NCI-H1436 (cell line): ENCODE measurements at places on chromosomes 11 and 22.

DNA sequence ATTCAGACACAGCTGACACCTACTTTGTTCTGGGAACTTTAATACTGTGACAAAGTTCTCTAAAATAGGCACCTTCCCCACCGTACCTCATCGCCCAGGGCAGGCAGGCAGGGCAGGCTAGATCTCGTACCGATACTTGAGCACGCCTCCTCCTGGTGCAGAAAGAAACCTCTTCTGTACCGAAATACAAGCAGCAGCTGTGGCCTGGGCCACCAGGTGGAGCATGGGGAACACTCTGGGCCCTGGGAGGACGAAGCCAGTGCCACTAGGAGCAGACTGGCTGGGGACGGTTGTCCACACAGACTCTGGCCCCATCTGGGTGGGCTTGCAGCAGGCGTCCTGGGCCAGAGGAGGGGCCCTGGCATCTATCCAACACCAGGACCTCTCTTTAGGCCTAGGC lies 12.8 kb downstream of the PMM1 start:
- no peak for DNase-seq

DNA sequence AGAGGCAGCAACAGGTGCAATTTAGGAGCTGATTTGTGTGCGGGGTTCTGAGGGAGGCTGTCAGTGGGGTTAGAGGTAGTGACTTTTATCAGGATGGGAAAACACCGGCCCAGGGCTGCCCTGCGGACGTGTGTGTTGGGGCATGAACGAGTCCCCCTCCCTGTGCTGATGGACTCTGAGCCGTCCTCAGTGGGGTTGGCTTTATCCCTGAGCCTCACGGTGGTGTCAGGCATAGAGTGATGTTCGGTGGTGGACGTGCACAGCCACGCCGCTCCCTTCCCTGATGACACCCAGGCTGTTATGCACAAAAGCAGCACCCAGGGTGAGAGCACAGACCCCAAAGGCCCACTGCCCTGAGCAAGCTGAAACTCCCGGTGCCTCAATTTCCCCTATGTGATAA lies 809.1 kb downstream of the BRD1 start:
- no peak for DNase-seq

DNA sequence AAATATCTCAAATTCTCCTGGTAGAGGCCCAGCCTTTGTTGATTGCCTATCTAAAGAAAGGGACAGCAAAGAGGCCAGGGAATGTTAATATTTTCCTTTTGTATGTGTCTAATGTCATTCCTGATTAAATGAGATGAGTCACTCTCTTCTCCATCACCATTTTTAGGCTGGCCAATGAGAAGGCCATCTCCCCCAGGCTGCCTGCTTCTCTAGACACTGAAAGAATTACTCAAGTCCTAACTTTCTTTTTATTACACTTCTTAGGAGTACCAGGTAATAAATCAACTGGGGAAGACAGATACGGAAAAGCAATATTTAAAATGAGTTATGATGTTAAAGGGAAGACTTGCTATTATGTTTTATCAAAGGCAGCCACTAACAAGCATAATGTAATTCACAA lies 259.2 kb upstream of the SORL1-AS1 start:
- DNase-seq = no peak

DNA sequence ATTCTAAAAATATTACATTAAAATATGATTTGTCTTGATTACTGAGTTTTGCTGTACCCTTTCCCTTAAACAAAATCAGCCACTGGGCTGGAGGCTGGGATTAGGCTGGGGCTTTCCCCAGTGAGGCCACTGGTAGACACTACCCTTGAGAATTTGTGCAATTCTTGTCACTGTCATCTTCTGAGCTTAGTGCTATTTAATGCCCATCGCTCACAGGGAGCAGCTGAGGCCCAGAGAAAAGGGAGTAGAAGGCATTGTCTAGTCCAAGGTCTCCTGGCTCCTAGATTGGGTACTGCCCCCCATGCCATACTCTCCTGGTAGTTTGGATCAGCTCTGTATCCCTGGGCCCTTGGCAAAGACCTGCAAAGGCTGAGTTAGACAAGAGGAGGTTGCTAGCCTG lies 6.7 kb downstream of the CHRM1 start:
- no peak for DNase-seq

DNA sequence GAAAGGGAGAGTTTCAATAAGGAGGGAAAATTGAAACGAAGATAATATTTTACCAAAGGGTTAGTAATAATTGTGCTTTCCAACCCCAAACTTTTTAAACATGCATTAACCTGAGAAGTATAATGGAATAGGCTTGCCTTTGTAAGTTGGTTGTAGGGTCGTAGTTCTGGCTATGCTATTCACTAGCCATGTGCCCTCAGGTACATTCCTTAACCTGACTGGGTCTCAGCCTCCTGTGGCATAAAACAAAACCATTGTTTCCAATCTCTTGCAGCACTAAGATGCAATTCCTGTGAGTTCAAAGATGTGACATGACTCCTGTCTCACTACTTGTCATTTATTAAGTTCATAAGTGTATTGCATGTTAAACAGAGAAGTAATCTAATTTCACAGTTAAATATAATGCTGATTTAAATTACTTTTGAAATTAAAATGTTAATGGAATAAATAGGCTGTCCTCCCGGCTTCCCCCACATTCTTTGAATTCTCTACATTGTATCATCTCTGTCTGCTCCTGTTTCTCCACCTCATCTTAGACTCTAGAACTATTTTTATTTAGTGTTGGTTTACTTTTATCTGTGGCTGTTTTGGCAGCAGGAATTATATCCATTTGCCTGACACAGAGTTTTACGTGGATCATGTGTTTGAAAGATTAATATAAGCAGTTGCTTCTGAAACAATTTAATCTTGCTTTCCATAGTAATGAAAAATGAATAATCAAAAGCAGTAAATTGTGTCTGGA lies 216.3 kb downstream of the FAT3 start:
- DNase-seq = no peak

DNA sequence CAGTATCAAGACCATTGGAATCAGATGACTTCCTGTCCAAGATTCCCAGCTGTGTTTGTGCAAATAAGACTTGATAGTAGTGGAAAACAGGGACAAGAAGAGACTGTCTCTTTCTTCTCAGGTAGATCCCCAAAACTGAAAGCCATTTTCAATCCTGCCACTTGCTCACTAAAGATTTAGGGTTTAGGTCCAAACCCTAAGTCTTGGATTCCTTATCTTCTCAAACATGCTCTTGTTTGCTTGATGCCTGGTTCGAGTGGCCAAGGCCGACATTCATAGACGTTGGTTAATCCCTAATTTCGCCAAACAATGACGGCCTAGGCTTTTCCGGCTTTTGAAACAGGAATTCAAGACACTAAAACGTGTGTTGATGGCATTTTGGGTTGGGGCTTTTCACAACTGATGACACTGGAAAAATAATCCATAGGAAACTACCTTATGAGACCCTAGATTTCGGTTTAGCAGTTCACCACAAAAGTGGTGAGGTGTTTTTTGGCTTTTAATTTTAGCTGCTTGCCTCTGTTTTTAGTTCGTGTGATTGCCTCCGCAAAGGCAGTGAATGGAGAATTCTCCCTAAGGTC lies 1.0 kb upstream of the GTPBP1 start:
- no peak for DNase-seq

GRCh38 chr22:24977370-24978221 lies 25.1 kb downstream of the KIAA1671 start:
- no peak for DNase-seq

- no peak for DNase-seq
Measured at GRCh38 chr22:30823015-30823370, 128.3 kb downstream of the OSBP2 start.

GRCh38 chr11:7311903-7312302 lies 60.2 kb downstream of the SYT9 start:
- no peak for DNase-seq

- no peak for DNase-seq
Measured at GRCh38 chr22:39207141-39208012, 37.4 kb downstream of the PDGFB start.

DNA sequence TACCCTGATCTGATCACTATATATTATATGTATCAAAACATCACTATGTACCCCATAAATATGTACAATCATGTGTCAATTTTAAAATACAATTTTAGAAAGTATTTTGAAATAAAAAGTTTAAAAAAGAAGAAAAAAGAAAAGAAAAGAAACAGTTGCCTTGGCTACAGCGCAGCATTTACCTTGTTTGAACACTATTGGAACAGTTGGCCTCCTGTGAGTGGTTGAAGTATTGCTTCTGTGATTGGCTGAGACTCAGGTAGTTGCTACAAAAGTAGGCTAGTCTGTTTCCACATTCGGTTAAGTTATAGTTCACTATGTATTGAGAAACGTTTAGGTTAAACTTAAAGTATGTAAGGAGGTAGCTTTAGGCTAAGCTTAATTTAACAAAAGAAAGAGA lies 7.9 kb upstream of the DTX4 start:
- no peak for DNase-seq

DNA sequence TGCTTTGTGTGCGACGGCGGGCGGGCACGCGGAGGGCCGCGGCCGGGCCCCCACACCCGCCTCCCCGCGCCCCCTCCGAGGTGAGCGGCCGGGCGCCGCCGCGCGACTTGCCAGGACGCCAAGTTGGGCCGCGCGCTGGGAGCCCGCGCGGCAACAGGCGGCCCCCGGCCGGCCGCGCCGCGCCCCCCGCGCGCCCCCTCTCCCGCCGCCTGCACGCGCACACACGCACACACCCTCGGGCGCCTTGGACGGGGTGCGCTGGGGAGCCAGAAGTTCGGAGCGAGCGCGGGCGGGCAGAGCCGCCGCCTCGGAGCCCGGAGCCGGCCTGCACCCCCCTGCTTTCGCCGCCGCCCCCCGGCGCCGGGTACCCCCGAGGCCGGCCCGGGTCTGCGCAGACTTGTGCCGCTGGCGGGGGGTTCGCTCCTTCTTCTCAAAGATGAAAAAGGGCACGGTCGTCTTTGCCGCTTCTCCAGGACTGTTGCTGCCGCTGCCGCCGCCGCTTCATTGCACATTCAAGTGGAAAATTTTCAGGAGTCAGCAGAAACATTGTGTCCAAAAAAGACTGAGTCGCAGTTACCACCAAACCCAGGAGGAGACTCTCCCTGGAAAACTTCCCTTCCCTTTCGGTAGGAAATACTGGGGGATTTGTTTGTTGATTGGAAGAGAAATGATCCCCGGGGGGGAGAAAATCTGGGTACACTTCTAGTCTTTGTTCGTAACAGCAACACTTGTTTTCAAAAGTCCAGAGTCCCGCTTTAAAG lies 895 bp downstream of the TEAD1 start:
- no peak for DNase-seq
